ENCODE measurements at places on chromosomes 3 and 15.

- no peak for DNase-seq
Measured at GRCh38 chr3:18649666-18650363, 224.7 kb upstream of the SATB1 start.

- DNase-seq, result no peak
Measured at GRCh38 chr3:123110976-123111615, 44.3 kb downstream of the PDIA5 start.

DNA sequence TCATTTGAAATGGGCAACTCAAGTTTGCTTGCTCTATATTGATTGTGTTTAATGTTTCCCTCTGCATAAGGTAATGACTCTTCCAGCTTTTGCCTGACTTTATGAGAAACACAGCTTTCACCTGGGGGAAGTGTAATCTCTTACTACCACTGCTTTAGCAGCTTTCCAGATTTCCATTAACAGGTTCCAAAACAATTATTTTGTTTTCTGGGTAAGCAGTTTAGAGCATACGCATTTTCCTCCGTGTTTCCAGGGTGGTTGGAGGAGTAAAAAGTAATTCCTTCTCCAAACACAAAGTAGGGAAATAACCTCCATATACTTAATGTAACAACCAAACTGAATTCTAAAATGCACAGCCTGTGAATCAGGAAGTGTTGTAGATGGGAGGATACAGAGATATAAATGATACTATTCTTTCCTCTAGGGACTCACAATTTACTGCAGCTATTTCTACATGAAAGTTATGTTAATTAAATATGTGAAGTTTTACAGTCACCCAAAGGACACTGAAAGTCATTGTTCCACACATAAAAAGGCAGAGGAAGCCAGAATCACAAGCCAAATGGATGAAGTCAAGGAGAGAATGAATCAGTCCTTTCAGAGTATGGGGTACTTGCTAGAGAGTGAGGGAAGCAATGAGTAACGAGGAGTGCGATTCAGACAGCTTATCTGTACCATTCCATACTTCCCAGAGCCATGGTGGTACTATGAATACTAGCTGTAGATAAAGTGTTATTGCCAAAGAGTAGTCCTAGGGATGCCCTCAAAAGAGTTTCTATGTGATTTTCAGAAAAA is 16.6 kb downstream of the ST3GAL6 start:
- DNase-seq, result no peak

- DNase-seq, result no peak
Measured at GRCh38 chr15:63292771-63293170, 15.4 kb downstream of the APH1B start.

DNA sequence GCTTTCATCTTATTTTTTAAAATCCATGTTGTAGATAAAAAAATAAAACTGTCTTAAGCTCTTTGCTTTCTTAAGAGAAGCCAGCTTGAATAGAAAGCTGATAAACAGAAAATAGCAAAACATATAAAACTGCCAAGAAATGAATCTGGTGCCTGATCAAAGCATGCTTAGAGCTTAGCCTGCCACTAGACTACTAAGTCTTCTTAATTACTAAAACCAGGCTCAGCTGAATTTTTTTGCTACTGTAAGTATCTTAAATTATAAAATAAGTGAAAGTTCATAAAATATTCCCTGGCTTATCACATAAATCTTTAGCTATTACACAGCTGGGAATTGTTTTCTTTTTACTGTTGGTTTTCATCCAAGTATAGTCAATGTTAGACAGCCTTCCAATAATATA is 803.9 kb downstream of the DIPK2A start:
- no peak for DNase-seq

DNA sequence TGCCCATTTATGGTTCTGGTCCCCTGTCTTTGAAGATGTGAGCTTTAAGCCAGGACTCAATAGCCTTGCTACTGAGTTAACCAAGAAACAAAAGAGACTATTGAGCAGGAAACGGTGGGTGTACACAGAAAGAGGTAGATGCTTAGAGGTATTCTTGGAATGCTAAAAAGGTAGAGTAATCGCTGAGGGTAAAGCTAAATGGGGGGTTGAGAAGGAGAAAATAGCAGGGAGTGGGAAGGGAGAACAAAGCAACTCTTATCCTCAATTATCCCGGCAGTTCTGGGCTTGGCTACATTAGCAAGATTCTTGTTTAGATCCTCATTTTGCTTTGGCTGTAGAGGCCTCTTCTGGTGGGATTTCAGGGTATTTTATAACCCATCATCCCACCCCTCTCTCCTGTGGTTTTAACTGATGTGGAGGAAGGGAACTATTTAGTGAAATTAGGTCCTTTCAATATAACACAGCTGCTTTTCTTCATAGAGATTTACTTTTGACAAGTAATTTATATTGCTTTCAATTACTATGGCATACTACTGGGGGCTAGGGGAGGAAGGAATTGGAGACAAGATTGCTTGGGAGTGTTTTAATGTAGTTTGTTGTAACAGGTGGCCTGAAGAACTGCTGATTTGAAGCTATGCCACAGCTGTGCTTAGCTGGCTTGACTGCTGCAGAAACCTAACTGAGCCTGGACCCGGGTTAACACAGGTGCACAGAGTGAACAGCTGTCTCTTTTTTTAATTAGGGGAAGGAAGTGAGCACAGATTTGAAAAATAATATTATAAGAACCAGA is 234.3 kb upstream of the CCDC54 start:
- no peak for DNase-seq

DNA sequence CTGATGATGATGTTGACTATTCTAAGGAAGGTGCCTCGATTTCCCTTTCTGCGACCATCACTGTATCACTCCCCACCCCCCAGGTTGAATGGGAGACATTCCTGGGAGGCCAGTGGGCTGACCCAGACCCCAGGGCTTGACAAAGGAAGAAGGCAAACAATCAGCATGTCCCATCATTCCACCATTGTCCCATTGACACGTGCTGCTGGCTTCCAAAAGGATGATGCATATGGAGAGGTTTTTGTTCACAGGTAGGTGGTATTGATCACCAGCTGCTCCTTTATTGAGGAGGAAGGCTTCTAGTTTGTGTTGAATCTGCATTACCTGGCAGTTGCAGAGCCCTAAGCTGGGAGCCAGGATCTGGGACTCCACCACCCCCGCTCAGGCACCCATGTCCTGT is 30.4 kb downstream of the RASGRF1 start:
- DNase-seq, result no peak

DNA sequence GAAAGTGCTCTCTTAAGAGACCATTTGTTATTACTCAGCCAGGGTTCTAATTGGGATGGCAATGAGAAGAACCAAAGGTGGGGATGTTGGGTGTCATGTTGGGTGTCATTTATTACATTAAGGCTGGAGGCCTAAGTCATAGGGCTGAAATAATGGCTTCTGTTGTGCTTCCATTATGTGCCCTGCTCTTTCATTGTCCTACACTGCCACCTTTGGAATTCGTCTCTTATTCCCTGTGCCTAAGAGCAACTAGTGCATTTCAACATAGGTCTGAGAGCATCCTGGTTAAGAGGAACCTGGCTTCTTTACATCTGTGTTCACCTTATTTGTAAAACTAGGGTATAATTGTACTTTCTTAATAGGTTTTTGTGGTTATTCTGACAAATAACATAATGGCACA is 32.2 kb downstream of the RIOX2 start:
- DNase-seq, result no peak

DNA sequence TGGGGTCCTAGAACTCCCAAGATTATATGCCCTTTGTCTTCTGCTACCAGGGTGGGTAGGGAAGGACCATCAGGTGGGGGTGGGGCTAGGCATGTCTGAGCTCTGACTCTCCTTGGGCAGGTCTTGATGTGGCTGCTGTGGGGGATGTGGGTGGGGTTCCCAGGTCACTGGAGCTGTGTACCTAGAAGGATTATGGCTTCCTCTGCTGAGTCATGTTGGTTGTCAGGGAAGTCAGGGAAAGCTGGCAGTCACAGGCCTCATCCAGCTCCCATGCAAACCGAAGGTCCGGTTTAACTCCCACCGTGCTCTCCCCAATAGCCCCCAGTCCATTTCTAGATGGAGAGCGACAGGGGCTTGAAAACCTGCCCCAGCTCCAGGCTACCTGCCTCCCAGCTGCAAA is 35.2 kb downstream of the EID1 start:
- no peak for DNase-seq

DNA sequence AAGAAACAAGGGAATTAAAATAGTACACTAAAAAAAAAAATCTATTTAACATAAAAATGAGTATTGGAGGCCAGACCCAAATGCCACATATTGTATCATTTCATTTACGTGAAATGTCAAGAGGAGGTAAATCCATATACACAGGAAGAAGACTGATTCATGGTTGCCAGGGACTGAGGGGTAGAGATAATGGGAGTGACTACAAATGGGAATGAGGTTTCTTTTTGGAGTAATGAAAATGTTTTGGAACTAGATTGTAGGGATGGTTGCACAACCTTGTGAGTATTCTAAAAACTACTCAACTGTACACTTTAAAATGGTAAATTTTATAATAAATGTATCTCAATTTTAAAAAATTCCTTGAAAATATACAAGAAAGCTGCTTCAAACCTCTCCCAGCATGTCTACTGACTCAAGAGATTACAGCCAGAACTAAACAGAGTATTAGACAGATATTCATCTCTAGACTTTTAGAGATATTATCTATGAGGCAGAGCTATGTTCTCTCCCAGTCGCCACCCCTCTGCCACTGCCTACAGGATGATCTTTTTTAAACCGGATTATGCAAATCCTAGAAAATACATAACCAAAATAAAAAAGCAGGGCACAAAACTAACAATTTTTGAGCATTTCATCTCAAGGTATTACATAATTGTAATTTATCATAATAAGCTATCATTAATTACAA is 6.2 kb downstream of the HLTF start:
- no peak for DNase-seq

DNA sequence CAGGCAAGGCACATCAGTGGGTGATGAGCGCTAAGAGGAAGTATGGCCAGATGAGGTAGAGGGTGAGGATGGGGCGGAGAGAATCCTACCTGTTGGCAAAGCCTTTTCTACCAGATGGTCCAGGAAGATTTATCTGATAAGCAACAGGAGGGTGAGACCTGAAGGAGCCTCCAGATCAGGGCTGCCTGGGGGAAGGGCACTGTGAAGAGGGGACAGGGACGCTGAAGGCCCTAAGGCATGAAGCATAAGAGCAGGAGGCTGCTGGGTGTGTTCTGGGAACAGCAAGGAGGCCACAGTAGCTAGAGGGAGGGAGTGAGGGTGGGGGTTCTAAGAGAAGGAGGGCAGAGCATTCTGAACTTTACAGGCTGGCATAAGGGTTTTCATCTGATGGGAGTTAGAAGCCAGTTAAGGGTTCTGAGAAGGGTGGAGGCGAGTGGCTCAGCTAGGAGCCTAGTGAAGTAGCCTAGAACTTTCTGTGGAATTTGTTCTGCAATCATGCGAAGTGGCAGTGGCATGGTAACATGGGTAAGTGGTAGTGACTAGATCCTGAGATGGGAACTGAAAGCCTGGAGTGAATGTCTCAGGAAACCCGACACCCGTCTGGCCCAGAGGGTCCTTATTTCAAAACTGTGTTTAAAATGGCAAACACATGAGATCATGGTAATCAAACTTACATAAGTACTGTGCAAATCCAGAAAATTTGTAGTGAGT is 29.9 kb downstream of the CGNL1 start:
- no peak for DNase-seq

DNA sequence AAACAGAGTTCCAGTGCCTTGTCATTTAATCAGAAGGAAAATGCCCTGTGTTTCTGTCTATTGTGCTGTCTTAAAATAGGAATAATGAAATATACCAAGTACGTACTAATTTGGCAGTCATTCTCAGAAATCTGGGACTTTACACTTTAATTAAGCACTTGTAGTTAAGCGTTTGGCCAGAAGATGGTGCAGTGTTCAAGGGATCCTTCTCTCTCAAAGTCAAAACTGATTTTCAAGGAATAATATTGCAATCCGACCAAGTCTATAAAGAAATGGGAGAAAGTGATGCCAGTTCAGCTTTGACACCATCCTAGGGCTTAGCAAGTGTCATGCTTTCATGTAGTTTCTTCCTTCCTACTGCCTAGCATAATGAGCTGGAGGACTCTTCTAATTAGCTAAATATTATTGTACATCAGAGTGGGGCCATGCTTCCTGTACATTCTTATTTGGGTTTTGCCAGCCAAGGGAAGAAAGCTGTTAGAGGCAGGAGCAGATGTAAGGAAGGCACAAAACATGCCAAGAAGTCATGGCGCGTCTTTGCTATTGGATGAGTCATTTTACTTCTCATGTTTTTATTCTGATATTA is 64.8 kb downstream of the SAMMSON start:
- no peak for DNase-seq

GRCh38 chr3:113204371-113204770 is 7.0 kb upstream of the BOC start:
- DNase-seq, result no peak

GRCh38 chr3:46365737-46366524 is 4.8 kb upstream of the CCR5 start:
- no peak for DNase-seq

- no peak for DNase-seq
Measured at GRCh38 chr15:95558131-95558530, 772.4 kb upstream of the NR2F2 start.

DNA sequence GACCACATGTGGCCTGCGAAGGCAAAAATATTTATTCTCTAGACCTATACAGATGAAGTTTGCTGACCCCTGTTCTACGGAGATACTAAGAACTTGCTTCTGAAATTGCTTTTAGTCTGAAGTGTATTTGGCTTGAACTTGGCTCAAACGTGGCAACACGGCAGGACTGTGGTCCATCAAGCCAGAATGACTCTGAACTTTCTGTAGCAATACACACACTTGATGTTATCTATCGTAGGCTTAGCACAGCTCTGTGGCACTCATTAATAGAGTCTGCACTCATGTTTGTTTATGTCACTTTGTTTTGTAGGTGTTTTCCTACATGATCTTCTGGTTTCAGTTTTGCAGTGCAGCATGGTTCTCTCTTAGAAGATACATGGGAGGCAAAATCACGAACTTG is 298.1 kb downstream of the ADAMTS17 start:
- peak; percentile 33 for DNase-seq
